ENCODE measurements at places on chromosomes 4 and X.
A peak's percentile ranks its signal among the peaks of the same experiment; 100 is the strongest.

GRCh38 chr4:4269331-4269731 lies 20.6 kb downstream of the LYAR start:
- DNase-seq = peak; percentile 23

DNA sequence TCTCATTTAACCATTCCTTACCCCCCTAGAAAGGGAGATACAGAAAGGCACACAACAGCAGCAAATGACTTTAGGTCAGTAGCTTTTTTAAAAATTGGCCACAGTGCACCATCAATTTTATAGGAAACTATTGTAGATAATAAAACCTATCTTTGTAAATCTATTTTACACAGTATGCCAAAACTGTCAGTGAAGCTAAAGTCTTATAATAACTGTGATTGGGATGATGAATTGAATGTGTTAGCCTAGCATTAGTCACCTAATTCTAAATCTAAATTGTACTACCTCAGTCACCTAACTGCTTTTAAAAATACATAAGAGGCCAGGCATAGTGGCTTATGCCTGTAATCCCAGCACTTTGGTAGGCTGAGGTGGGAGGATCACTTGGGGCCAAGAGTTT lies 44.2 kb downstream of the SH3RF1 start:
- no peak for DNase-seq

DNA sequence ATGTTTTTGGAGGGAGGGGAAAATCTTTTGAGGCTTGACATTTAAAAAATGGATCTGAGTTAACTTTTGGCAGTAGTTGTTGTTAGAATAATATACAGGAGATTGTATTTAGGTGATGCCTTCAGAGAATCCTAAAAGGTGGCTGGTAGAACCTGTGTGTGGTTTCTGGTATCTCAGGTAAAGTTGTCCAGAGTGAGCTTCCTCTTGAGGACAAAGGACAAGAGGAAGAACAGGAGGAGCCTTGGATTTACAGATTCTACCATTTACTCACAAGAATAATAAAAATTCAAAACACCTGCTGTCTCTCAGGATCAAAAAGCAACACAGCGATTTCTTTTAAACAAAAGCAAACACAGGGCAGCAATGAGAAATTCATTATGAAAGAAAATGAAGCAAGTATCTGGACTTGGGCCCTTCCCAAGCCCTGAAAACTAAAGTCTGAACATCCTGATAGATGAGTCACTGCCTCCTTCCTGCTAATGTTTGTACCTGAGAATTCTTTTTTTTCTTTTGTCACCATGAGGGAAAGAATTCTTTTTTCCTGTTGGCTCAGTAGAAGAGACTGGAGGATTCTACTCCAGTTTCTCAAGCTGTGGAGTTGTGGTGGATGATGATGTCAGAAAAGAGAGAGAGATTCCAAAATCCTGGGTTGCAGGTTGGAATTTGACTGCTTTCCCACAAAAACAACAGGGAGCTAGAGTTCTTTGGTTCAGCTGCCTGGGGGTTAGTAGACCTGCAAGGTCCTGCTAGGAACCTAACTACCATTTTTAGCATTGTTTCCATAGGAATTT lies 31.5 kb upstream of the RAPGEF2 start:
- no peak for DNase-seq

DNA sequence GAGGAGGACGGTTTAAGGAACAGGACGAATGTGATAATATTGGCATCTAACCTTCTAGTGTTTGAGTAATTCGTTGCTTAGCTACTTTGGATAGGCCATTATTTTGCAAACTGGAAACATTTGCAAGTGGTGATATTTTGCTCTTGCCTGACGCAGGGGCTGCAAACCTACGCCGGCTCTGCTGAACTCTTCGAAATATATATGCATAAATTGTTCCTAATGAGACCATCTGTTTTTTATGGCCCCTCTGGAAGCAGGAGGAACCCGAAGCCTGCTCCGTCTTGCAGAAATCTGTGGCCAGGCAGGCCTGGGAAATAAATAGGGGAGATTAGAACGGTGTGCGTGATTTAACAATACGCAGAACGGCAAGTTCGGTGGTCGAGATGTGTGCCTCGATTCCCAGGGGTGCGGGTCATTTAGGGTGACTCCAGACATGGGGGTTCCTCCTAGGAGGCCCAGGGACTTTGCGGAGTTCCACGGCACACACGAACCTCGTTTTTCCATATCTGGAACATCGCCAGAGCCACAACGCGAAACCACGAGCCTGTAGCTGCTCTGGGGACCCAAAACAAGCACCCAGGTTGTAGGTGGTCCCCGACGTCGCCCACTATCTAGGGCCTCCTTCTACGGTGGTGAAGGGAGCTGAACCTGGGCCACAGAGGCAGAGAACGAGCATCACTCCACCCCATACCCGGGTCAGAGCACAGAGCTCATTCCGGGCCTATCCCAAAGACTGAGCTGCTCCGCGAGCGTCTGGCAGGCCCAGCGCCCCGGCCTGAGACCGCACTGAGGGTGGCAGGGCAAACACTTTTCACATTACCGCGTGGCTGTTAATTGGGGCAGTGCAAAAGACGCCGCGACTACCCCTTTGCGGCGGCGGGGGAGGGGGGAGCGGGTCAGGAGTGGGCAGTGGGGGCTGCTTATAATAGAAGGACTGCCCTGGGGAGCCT lies 89.7 kb downstream of the BCOR start:
- no peak for DNase-seq

DNA sequence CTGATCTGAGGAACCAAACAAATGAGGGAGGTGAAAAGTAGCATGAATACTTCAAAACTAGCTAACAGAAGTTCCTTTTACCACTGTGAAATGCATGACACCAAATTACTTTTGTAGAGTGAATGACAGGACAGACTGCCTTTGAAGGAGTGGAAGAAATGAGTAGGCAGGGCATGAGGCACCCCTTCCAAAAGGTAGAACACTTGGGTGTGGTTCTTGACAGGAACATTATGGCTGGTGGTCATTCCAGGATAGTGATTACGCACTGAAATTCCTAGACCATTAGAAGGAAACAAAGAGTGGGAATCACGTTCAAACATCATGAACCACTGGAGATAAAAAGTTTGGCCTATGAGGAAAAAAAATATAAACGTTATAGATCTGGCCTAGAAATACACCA lies 4.9 kb downstream of the HUWE1 start:
- DNase-seq = no peak

- no peak for DNase-seq
These were observed 70.2 kb downstream of the GC start for GRCh38 chr4:71713611-71714203.

GRCh38 chrX:118824173-118824730 lies 628 bp downstream of the ZCCHC12 start:
- DNase-seq = no peak

DNA sequence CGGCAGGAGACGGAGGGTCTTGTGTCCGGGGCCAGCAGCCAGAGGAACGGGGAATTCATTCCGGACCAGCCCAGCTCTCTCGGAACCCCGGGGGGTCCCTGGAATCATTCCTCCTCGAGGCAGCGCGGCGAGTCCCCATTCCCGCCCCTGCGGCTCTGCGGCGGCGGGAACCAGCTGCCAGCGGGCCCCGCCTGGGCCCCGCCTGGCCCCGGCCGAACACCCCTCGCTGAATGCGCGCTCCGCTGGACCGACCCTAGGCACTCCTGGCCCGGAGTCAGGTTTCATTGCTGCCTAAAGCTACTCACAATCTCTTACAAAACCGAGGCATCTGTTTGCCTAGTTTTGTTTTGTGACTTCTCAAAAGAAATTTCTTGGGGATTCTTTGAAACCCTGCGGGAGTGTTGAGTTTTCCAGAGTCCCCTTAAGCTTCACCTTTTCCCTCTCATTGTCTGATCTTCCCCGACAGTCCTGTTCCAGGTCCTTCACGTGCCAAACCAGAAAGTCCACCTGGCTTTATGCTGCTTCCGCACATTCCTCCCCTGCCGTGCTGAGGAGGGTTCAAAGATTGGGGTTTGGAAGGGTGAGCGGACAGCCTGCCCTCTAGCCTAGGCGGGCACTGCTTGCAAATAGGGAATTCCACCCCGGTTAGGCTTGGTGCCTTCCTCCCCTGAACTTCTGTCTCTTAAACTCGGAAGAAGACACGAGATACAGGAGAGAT lies 789 bp downstream of the ARHGAP10 start:
- no peak for DNase-seq

GRCh38 chr4:123785538-123785937 lies 388.9 kb downstream of the SPRY1 start:
- DNase-seq = no peak

GRCh38 chr4:8840006-8840793 lies 31.4 kb downstream of the HMX1 start:
- DNase-seq = no peak

- DNase-seq = no peak
These were observed 77.2 kb upstream of the ARSJ start for GRCh38 chr4:114056599-114056998.

GRCh38 chrX:28889591-28890090 lies 302.4 kb downstream of the IL1RAPL1 start:
- no peak for DNase-seq

DNA sequence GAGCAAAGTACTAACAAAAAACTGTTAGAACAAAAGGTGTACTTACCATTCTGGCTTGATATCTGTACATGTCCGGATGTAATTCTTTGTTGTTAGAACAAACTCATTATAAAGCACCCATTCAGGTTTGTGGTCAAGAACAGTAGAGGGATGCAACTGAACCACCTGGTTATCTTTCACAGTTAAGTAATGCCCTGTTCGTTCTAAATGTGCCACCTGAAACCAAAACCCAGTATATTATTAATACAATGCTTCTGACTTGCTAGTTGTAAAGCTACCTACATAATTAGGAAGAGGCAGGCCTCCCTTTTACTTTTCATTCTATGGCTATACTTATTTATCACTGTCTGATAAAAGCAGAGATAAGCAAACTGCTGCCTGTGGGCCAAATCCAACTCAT lies 54.8 kb downstream of the DHX15 start:
- DNase-seq = no peak
